ENCODE measurements at places on chromosomes 13 and 19.

DNA sequence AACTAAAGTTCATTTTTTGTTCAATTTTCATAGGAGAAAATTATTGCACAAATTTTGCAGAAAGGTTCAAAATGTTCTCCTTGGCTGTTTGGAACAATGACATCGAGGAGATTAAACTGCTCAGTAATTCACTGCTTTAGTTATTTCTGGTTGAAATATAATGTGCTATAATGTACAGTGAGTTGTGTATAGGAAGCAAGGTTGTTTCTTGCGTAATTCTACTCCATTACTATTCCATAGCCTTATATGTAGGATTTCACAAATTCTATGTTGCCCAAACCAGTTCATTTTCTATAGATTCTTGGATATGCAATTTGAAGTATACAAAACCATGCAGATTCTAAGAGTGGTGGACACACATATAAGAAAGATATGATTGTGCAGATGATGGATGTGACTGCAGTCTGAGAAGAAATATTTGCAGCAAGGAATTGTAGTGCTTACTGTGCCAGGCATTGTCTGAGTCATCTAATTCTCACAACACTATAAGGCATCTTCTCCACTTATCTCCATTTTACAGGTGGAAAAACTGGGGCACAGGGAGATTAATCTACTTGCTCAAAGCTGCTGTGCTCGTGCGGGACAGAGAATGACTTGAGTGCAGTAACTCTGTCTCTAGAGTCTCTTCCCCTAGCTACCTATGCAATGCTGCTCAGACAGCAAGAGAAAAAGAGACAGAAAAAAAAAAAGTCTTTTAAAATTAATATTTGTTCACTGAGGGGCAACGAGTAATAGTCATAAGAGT is 515.5 kb downstream of the MYO16 start:
- peak; percentile 32 for DNase-seq

- DNase-seq: no peak
Measured at GRCh38 chr13:33235564-33235963, 50.0 kb downstream of the STARD13 start.

GRCh38 chr19:7078008-7078407 is 8.5 kb downstream of the ZNF557 start:
- no peak for DNase-seq

DNA sequence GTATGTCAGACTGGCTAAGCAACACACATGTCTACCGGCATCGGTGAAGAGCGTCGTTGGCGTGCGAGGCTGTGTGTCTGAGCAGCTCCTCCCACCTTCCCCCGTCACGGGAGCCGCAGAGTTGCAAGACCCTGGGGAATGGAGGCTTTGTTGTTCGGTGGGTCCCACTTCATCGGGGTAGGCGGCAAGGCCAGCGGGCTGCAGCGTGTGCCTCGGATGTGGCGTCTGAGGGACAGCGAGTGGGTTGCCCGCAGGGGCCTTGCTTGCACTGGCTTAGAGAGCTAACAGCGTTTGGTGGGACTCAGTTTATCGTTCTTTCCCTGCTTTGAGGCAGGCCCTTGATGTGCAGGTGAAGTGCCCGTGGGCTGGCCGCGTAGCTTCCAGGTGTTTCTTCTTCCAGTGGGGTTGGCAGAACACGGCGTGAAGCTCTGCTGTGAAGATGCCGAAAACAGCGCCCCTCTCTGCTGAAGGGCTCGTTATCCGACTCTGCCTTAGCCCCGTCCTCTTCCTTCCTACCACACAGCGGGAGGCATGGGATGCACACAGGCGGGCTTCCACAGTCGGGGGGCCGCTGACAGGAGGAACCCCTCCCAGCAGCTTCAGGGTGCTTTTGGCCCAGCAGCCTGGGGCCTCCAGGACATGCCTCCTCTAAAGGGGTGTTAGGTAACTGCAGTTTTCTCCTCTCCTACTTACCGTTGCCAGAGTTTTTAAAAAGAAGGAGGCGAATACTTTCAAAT is 85.2 kb downstream of the ATP11A start:
- DNase-seq: no peak

GRCh38 chr13:20801707-20802106 is 27.9 kb upstream of the EEF1AKMT1 start:
- DNase-seq: no peak

GRCh38 chr13:76148926-76149325 is 512.8 kb downstream of the LMO7 start:
- DNase-seq: peak; percentile 79

DNA sequence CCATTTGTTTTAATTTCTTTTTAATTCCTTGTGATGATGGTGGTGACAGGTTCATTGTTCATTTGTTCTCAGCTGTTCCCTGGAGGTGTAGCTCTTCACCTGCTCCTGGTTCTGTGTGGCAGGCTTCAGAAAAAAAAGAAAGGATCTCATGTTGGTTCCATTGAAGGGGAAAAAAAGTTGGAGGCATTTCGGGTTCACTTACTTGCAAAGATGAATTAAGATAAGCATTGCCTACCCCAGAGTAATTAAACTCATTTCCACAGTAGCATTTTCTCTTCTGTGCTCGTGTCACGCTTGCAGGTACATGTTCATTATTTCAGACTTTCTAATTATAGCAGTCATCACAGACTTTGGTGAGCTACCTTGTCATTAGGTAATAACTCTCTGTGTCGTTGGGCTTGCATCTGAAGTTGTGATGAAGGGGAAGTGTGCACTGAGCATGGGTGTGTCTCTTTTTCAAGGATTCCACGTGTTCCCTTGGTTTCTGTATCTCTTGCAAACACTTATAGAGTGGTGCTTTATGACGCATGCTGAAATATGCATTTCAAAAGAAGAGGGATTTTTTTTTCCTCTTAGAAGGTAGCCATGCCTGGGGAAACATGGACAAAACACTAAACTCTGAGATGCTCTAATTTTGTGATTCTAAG is 69.1 kb downstream of the MTUS2 start:
- no peak for DNase-seq

GRCh38 chr19:4035582-4035981 is 28.0 kb downstream of the PIAS4 start:
- DNase-seq: no peak

- no peak for DNase-seq
Measured at GRCh38 chr19:2608602-2608922, 93.9 kb downstream of the GNG7 start.

DNA sequence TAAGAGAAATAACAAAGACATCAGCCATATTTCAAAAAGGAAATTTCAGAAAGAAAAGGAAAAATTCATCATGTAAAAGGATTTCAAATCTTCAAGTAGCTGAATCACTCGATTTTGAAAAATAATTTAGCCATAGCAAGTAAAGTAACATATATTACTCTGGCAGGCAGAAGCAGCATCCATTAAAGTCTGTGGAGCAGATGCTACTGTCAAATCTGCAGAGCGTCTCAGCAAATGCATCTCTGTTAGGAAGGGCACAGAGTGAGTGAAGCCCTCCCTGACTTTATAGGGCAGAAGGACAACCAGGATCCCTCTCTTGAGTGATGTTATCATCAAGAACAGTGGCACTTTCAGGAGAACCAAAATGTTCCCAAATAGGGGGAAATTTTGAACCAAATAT is 445.5 kb downstream of the EFNB2 start:
- no peak for DNase-seq

GRCh38 chr13:74205313-74205690 is 71.1 kb upstream of the KLF12 start:
- no peak for DNase-seq

GRCh38 chr19:49475191-49475917 is 1.3 kb downstream of the FLT3LG start:
- no peak for DNase-seq

DNA sequence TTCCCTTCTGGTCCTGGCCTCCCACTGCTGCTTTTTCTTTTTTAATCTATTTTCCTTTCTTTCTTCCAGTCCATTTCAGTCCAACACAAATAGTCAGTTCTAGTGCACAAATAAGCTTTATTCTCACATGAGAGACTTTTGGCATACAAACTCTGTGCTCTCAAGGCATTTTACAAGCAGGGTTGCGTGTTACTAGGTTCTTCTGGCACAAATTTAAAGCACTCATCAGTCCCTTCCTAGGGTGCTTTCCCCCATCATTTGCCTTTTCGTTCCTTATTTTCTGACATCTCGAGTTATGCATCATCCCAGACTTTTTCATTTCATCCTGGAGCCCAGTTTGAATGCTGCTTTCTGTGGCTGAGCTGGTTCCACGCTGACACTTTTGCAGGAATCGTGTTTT is 29.8 kb upstream of the IL17D start:
- DNase-seq: no peak

- DNase-seq: peak; percentile 15
Measured at GRCh38 chr19:10670182-10670581, 16.0 kb downstream of the ILF3 start.

DNA sequence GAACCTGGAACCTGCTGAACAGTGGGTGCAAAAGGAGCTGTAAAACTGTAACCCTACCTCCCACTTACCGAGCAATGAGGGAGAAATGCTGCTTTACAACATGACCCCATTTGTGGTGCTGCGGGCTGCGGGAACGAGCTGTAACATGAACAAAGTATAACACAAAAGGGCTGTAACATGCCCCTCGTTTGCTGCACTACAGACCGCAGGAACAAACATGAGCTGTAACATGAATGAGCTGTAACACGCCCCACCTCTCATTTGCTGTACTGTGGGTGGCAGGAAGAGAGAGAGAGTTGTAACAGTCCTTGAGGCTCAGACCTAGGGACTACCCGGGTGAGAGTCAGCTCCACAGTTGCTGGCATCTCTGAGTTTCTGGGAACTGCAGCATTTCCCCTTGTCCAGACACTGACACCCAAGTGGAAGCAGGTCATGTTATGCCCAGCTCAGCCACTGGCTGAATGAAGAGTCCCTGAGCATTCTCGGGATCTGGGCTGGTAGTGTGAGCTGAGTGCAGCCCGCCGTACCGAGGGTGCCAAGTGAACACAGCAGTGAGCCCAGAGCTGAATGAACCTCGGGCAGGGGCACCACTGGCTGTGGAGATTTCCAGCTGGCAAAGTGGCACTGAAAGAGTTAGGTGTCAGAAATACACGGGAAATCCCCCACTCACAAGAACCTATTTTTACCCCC is 1385.3 kb upstream of the SPRY2 start:
- no peak for DNase-seq

GRCh38 chr13:25281193-25281934 is 5.9 kb downstream of the MTMR6 start:
- DNase-seq: no peak

GRCh38 chr19:42333975-42334696 is 8.7 kb downstream of the MEGF8 start:
- DNase-seq: no peak

- no peak for DNase-seq
Measured at GRCh38 chr19:49231389-49231788, 73.8 kb downstream of the TRPM4 start.

DNA sequence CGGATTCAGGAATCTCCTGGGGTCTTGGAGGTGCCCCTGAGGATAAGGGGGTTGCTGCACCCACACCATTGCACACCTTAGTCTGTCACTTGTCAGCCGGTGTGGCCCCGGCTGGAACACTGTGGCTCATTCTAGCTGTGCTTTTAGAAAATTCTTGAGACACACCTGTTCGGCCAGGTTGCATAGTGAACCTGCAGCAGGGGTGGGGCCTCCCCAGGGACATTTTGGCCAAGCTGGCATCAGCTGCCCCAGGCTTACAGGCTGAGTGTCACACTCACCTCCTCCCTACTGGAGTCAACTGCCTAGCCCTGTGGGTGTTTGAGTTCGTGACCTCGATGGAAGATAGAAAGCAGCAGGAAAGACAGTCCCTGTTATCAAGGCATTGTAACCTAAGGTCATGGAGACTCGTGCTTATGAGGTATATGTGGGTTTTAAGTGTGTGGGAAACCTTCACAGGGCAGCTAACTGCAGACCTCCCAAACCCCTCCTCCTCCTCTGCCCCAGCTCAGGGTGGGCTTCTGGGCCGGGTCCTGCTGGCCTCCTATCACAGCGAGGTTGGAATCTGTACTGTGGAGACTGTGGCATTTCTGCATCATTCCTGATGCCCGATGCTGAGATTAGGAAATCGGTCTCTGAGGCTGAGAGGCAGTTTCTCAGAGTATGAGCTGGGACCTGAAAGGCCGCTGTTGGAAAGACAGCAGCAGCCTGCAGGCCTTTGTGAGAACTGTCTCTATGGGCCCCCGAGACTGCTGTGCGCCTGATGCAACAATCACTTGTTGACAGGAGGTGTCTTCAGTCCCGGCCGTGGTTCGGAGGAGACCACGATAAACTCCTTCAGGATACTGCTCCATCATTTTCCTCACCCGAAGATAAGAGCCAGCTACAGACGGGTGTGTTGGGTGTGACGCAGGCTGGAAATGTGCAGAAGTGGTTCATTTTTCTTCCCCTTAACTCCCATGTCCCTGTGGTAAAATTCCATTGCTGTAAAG is 72.2 kb downstream of the ATP11A start:
- DNase-seq: no peak

- no peak for DNase-seq
Measured at GRCh38 chr19:19423322-19423721, 17.8 kb downstream of the GATAD2A start.

- DNase-seq: no peak
Measured at GRCh38 chr19:20444202-20444885, 121.2 kb downstream of the ZNF737 start.

DNA sequence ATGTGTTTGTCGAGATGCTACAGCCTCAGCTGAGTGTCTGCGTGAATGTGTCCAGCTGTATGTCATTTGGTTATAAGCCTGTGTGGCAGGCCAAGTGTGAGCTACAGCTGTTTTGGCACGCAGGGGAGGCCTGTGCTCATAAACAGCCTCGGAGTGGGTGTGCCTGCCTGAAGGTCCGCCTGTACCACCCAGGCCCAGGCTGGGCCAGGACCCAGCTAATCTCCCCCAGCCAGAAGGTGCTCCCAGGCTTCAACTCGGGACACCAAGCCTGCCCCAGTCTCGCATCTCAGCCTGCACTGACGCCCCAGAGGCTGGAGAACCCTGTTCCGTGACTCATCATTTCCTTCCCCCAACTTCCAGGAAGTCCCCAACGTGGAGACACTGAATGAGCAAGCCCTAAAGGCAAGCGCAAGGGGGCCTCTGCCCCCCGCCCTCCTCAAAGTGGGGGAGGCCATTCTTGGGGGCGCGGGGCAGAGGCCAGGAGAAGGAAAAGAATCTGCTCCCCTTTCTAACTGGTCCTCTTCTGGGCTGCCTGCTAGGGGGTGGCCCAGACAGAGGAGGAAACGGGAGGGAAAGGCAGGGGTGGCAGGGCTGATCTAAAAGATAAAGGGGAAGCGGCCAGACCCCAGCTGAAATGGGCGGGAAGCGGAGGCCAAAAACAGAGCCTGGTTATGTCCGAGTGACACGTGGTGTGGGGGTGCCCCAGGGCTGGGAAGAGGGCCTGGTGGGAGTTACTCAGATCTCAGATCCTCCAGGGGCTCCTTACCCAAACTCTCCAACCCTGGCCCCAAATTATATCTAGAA is 2.0 kb downstream of the SLC1A5 start:
- peak; percentile 89 for DNase-seq

DNA sequence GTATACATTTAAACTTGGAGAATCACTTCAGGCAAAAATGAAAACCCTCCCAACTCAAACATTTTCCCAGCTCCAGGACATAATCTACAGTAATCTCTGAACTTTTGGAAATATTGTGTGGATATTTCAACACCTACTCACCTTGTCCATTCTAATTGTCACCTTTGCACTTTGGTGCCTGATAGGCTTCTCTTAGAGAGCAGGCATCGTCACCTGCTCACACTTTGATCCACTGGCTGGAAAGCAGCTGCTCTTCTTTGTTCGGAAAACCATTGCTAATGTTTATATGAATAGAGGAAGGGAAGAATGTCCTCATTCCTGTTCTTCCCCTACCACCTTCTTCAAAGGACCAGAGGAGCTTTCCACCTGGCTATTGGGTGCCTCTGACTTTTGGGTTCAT is 411.2 kb downstream of the FGF9 start:
- no peak for DNase-seq
